ENCODE measurements at places on chromosomes 13 and 19.

DNA sequence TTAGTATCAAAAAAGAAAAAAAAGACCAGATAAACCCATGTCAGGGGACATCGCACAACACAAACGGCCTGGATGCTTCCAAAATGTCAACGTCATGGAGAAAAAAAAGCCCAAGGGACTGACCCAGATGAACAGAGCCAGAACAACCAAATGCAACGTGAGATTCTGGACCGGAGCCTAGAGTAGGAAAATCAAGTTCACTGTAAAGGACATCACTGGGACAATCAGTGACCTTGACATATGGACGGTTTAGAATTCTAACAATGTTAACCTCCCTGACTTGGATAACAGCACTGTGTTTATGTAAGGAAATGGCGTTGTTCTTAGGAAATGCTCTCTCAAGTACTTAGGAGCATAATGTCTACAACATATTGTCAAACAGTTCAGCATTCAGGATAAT lies 15.1 kb upstream of the EMP3 start:
- peaks cover 3% of the 10 kb centered on the region for H3K27me3 ChIP-seq
- no peaks in the 10 kb centered on the region for H3K4me1 ChIP-seq
- H3K27ac ChIP-seq: no peak overlapping the region

DNA sequence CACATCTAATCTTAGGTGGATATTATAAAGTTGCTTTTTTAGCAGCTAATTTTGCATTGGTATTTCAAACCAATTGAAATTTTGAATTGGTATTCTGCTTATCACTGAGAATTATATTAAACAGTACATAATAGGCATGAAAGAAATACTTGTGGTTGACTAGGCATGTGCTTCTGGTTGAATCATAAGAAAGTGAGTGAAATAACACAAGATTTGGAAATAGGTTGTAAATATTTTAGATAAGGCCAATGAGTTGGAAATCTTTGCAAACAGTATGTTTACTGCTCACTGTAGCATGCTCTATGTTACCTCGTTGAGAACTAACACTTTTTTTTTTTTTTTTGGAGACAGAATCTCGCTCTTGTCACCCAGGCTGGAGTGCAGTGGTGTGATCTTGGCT lies 66.8 kb upstream of the RFC3 start:
- no peaks in the 10 kb centered on the region for H3K4me1 ChIP-seq
- H3K27me3 ChIP-seq: peaks cover 5% of the 10 kb centered on the region
- H3K27ac ChIP-seq: no peak overlapping the region

DNA sequence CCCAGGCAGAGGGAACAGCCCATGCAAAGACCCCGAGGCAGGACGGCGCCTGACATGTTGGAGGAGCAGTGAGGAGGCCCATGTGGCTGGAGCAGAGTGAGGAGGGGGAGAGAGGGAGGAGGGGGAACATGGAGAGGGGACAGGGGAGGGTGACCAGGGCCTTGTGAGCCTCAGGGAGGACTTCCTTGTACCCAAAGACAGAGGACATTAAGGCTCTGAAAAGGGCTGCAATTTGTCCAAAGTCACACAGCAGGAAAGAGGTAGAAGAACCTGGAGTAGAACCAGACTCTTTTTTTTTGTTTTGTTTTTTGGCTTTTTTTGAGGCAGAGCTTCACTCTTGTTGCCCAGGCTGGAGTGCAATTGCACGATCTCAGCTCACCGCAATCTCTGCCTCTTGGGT lies 67.2 kb downstream of the CELF5 start:
- no peaks in the 10 kb centered on the region for H3K36me3 ChIP-seq
- DNase-seq: no peak
- peaks cover 6% of the 10 kb centered on the region for H3K27me3 ChIP-seq
- H3K27ac ChIP-seq: no peak overlapping the region

DNA sequence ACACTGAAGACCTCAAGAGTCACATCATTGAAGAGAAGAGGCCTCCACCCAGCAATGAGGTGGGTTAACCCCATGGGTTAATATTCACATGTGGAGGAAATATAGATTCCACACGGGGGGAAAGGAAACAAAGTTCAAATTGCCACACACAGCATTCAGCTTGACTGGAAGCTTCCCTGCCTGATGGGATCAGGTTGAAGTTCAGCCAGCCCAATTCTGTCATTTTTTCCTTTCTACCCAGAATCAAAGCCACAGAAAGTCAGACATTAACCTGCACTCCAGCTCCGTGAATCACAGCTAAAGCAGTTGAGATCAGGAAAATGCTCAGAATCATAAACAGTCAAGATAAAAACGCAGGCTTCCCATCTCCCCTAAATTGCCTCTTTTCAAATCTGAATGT lies 208.7 kb upstream of the OBI1 start:
- H3K27ac ChIP-seq: no peak overlapping the region
- no peaks in the 10 kb centered on the region for H3K36me3 ChIP-seq
- no peaks in the 10 kb centered on the region for H3K4me1 ChIP-seq
- peaks cover 5% of the 10 kb centered on the region for H3K27me3 ChIP-seq
- no peak for DNase-seq

- no peak for DNase-seq
- H3K4me3 ChIP-seq: peak overlapping the region; percentile 95
- H3K4me1 ChIP-seq: peaks cover 30% of the 10 kb centered on the region
These were observed 640 bp upstream of the ZNF544 start for GRCh38 chr19:58227964-58228584.

- no peak overlapping the region for H3K27ac ChIP-seq
- no peaks in the 10 kb centered on the region for H3K27me3 ChIP-seq
- H3K4me1 ChIP-seq: peaks cover 45% of the 10 kb centered on the region
- no peak overlapping the region for H3K4me3 ChIP-seq
These were observed 61.7 kb downstream of the PDS5B start for GRCh38 chr13:32647926-32648325.

GRCh38 chr19:18194181-18194530 lies 1.1 kb downstream of the MPV17L2 start:
- peaks cover 26% of the 10 kb centered on the region for H3K4me1 ChIP-seq
- DNase-seq: no peak
- H3K36me3 ChIP-seq: peaks cover 8% of the 10 kb centered on the region
- H3K4me3 ChIP-seq: peak overlapping the region; percentile 90

DNA sequence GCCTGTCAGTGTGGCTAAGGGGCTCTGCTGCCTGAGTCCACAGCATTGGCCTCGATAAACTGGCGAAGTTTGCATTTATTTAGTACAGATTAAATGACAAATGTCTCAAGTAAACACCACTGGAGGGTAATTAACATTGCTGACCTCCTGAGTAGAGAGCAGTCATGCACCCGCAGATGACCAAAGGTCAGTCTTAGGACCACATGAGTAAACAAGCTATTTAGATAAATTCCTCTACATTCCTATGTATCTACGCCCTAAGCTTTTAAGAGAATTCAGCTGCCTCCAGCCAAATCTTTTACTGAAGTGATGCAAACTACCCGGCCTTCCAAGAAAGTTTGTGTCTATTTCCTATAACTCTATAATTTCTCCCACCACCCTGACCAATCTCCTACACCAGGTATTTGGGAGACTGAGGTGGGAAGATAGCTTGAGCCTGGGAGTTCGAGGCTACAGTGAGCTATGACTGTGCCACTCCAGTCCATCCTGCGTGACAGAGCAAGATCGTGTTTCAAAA lies 22.9 kb downstream of the CD70 start:
- DNase-seq: no peak
- H3K27ac ChIP-seq: no peak overlapping the region
- peaks cover 21% of the 10 kb centered on the region for H3K27me3 ChIP-seq
- H3K4me3 ChIP-seq: no peak overlapping the region
- peaks cover 2% of the 10 kb centered on the region for H3K36me3 ChIP-seq

DNA sequence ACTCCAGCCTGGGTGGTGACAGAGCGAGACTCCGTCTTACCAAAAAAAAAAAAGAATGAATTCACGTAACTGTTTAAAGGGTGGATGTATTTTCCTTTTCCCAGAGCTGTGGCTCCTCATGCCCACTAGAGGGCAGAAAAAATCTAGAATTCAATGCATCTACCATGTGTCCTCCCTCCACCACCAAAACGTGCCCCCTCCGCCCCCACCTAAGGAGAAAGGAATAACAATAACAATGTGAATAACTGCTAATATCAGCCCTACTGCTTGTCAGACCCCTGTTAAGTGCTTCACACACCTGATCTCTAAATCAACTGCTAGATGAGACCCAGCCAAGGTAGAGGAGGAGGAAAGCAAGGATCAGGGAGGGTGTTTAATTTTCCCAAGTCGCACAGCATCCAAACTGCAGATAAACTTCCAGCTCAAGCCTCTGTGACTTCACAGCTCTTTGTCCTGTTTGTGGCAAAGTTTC lies 20.2 kb upstream of the PNMA8B start:
- peak overlapping the region; percentile 55 for H3K27ac ChIP-seq
- H3K27me3 ChIP-seq: peaks cover 10% of the 10 kb centered on the region
- no peaks in the 10 kb centered on the region for H3K36me3 ChIP-seq
- H3K4me3 ChIP-seq: no peak overlapping the region
- peak; percentile 56 for DNase-seq
- peaks cover 36% of the 10 kb centered on the region for H3K4me1 ChIP-seq

DNA sequence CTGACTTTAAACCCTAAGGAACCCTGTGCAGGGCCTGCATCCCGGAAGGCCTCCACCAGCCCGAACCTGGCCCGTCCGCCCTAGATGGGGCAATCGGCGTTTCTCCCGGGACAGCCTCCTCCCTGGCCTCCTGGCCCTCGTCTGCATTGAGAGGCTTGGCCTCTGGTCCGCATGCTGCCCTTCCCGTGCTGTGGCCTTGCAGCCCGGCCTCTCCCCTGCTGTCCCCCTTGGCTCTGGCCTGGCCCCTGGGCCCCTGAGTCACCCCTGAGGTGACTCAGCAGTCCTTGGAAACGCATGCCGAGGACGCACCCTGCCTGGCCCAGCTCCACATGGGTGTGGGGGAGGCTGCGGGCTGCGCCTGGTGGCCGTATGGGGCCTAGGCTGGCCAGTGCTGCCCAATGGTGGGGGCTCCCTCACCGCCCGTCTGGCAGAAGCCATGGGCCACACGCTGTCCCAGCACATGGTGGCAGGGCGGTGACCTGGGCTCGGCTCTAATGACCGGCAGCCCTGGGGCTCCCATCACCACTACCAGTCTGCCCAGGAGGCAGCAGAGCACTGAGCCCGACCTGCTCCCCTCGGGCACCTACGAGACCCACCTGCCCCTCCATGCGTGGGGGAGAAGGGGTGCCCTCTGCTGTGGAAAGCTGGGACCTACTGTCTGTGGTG lies 25.7 kb downstream of the SH3GL1 start:
- no peak overlapping the region for H3K27ac ChIP-seq
- no peak overlapping the region for H3K4me3 ChIP-seq
- no peaks in the 10 kb centered on the region for H3K27me3 ChIP-seq
- H3K4me1 ChIP-seq: peaks cover 89% of the 10 kb centered on the region
- peaks cover 28% of the 10 kb centered on the region for H3K36me3 ChIP-seq

- DNase-seq: no peak
- H3K4me3 ChIP-seq: no peak overlapping the region
- H3K36me3 ChIP-seq: no peaks in the 10 kb centered on the region
- H3K27me3 ChIP-seq: no peaks in the 10 kb centered on the region
- no peaks in the 10 kb centered on the region for H3K4me1 ChIP-seq
- H3K27ac ChIP-seq: no peak overlapping the region
These were observed 407.8 kb downstream of the KLF5 start for GRCh38 chr13:73466561-73466960.

DNA sequence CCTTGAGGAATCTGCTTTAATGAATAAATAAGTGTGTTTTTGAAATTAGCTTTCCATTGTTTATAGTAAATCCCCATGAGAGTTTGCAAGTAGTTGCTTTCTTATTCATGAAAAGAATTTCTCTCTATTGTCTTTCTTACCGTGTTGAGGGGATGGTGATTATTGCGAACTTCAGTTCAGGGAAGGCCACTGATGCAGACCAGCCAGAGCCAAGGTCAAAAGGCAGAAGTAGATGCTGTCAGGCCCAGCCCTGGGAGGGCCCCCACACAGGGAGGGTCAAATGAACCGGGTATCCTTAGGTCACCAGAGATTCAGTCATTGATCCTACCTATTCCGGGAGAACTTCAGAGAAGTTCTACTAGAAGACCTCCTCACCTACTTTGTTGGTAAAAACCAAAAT lies 185.9 kb downstream of the NUFIP1 start:
- no peaks in the 10 kb centered on the region for H3K27me3 ChIP-seq
- H3K36me3 ChIP-seq: no peaks in the 10 kb centered on the region
- H3K27ac ChIP-seq: no peak overlapping the region
- no peak for DNase-seq
- no peak overlapping the region for H3K4me3 ChIP-seq
- H3K4me1 ChIP-seq: no peaks in the 10 kb centered on the region

GRCh38 chr19:12969292-12969988 lies at the start of gene DAND5:
Gene DAND5 (plus strand): TSS chr19:12969576. CDS start chr19:12969661, 85 bp downstream.
- H3K27me3 ChIP-seq: peaks cover 3% of the 10 kb centered on the region
- DNase-seq: no peak
- peaks cover 7% of the 10 kb centered on the region for H3K4me1 ChIP-seq
- no peaks in the 10 kb centered on the region for H3K36me3 ChIP-seq

- H3K36me3 ChIP-seq: no peaks in the 10 kb centered on the region
- no peak for DNase-seq
- no peaks in the 10 kb centered on the region for H3K27me3 ChIP-seq
- peaks cover 44% of the 10 kb centered on the region for H3K4me1 ChIP-seq
These were observed 10.5 kb upstream of the LATS2 start for GRCh38 chr13:21071924-21072323.

DNA sequence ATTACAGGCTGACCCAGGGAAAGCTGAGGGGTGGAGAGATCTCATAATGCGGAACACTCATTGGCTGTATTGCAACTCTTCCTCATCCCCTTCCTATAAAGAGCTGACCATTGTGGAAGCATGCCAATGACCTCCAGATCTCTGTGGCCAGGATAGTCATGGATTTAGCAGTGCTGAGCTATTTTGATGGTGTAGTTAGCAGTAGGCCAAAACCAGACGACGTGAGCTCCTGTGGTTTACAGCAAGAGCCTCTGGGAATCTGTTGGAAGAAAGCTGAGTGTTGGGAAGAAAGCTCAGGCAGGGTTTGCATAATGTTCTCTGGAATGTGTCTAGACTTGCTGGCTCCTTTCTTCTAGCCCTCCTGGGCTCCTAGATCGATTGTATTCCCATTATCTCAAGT lies 187.5 kb upstream of the GPC6 start:
- no peak overlapping the region for H3K4me3 ChIP-seq
- no peak for DNase-seq
- H3K27me3 ChIP-seq: no peaks in the 10 kb centered on the region
- H3K36me3 ChIP-seq: no peaks in the 10 kb centered on the region

Data from activated CD8-positive, alpha-beta T cell treated with anti-CD3 and anti-CD28 coated beads, Interleukin-2, amount 10 ng/mL, durations not matched to agents 7 days and 5 days (primary cell).